ENCODE measurements at places on chromosomes 13 and 19. TPM values are rescaled to one million over a fixed set of nuclear protein-coding genes. Genes with fewer than 3 reads are reported as not detected.

MBD3L2 gene
- not detected for total RNA-seq

DNA sequence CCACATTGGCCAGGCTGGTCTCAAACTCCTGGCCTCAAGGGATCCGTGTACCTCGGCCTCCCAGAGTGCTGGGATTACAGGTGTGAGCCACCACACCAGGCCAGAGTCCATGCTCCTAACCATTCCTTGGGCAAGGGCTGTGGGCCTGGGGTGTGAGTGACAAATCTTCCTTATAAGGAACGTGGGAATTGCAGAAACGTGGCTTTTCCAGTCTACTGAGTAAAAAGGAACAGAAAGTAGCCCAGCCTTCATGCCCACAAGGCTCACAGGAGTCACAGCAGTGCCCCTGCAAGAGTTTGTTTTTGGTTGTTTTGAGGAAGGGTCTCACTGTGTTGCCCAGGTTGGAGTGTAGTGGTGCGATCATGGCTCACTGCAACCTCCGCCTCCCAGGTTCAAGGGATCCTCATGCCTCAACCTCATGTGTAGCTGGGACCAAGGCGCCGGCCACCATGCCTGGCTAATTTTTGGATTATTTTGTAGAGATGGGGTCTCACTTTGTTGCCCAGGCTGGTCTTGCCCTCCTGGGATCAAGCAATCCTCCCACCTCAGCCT is 5.1 kb downstream of the MYPOP start:
- peaks cover 16% of the 10 kb centered on the region for H3K4me1 ChIP-seq
- H3K36me3 ChIP-seq = no peaks in the 10 kb centered on the region

GRCh38 chr13:109273326-109273751 is 513.0 kb downstream of the IRS2 start:
- H3K27me3 ChIP-seq = no peaks in the 10 kb centered on the region
- DNase-seq = no peak

- H3K4me1 ChIP-seq = peaks cover 9% of the 10 kb centered on the region
- H3K27ac ChIP-seq = no peak overlapping the region
- DNase-seq = no peak
- peaks cover 79% of the 10 kb centered on the region for H3K36me3 ChIP-seq
- no peaks in the 10 kb centered on the region for H3K27me3 ChIP-seq
These were observed 7.6 kb upstream of the IFI30 start for GRCh38 chr19:18165794-18166544.

GRCh38 chr19:31312009-31312676 is 37.1 kb downstream of the TSHZ3 start:
- H3K4me3 ChIP-seq = no peak overlapping the region
- H3K4me1 ChIP-seq = peaks cover 56% of the 10 kb centered on the region
- no peaks in the 10 kb centered on the region for H3K27me3 ChIP-seq
- H3K27ac ChIP-seq = no peak overlapping the region
- peak; percentile 68 for DNase-seq
- no peaks in the 10 kb centered on the region for H3K36me3 ChIP-seq

- no peaks in the 10 kb centered on the region for H3K4me1 ChIP-seq
- H3K27ac ChIP-seq = no peak overlapping the region
These were observed 58.1 kb upstream of the TPM4 start for GRCh38 chr19:16018106-16018755.

GRCh38 chr19:17654993-17655392 is 33.2 kb downstream of the UNC13A start:
- no peak overlapping the region for H3K4me3 ChIP-seq
- no peaks in the 10 kb centered on the region for H3K27me3 ChIP-seq
- H3K36me3 ChIP-seq = no peaks in the 10 kb centered on the region
- DNase-seq = no peak
- no peaks in the 10 kb centered on the region for H3K4me1 ChIP-seq
- H3K27ac ChIP-seq = no peak overlapping the region

GRCh38 chr19:49448432-49448786 is 3.2 kb downstream of the PIH1D1 start:
- peaks cover 30% of the 10 kb centered on the region for H3K4me1 ChIP-seq
- no peaks in the 10 kb centered on the region for H3K27me3 ChIP-seq
- H3K36me3 ChIP-seq = peaks cover 10% of the 10 kb centered on the region
- DNase-seq = no peak
